ENCODE measurements at places on chromosomes 7 and 10.

- DNase-seq = no peak
These were observed 20.5 kb upstream of the INPP5A start for GRCh38 chr10:132516771-132517725.

DNA sequence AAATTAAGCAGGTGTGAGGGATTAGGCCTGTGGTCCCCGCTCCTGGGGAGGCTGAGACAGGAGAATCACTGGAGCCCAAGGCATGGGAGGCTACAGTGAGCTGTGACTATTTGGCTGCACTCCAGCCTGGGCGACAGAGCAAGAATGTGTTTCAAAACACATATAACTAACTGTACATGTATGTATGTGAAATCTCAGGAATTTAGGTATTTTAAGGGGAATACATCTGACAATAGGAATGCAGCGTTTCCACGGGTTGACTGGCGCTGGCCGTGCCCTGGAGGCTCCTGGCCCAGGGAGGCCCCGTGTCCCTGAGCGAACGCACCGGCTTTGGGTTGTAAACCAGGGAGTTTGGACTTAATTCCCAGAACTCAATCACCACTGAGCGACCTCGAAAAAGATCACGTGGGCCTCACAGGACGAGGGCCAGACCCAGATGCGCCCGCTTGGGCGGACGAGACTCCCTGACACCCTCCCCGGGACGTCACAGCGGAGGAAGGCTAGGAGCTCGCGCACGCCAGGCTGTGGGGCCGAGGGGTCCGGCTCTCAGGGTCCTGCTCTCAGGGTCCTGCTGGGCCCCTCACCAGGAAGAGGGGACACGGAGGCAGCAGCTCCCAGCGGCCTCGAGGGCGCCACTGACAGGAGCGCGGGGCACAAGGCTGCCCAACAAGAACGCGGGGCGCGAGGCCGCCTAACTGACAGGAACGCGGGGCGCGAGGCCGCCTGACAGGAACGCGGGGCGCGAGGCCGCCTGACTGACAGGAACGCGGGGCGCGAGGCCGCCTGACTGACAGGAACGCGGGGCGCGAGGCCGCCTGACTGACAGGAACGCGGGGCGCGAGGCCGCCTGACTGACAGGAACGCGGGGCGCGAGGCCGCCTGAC, 18.4 kb downstream of the PTPRN2 start:
- no peak for DNase-seq

GRCh38 chr10:44033008-44033407, 351.9 kb downstream of the CXCL12 start:
- DNase-seq = no peak

GRCh38 chr7:44713680-44714335, 34.8 kb upstream of the ZMIZ2 start:
- DNase-seq = no peak

DNA sequence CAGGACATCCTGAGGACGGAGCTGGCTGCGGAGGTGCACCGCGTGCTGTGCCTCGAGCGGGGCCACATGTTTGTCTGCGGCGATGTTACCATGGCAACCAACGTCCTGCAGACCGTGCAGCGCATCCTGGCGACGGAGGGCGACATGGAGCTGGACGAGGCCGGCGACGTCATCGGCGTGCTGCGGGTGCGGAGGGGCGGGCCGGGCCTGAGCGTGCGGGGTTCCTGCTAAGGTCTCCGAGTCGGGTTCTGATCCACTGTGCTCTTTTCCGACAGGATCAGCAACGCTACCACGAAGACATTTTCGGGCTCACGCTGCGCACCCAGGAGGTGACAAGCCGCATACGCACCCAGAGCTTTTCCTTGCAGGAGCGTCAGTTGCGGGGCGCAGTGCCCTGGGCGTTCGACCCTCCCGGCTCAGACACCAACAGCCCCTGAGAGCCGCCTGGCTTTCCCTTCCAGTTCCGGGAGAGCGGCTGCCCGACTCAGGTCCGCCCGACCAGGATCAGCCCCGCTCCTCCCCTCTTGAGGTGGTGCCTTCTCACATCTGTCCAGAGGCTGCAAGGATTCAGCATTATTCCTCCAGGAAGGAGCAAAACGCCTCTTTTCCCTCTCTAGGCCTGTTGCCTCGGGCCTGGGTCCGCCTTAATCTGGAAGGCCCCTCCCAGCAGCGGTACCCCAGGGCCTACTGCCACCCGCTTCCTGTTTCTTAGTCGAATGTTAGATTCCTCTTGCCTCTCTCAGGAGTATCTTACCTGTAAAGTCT, 10.4 kb downstream of the ATG9B start:
- DNase-seq = peak; percentile 79

Measured in activated CD8-positive, alpha-beta memory T cell treated with anti-CD3 and anti-CD28 coated beads for 1 hour (primary cell).